ENCODE measurements at places on chromosomes 7 and 10.

DNA sequence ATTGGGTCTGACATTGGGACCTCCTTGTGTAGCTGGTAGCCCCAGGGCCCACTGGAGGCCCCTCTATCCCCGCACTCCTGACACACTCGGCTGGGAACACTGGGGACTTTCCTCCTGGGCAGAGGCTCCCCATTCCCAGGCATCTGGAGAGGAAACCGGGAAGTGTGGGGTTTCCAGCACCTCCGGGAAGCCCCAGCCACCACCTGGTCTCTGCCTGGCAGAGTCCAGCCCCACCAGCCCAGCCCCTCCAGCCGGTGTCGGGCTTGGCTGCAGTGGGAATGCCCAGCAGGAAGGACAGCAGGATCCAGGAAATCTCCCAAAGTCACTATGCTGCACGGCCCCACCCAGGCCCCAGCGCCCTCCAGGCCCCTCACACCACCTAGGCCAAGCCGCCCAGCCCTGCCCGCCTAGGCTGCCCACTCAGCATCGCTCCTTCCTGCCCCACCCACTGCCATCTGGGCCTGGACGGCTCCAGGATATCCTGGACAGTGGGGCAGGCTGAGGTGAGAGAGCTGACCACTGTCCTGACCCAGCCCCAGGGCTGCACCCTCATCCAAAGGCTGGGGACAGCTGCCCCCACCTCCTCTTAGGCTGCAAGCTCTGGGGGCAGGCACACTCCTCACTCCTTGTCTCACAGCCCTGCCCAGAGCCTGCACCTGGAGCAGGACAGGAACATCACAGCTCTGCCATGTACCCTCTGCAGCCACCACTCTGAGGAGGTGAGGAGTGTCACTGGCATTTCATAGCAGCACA lies 11.8 kb downstream of the RASGEF1A start:
- DNase-seq = no peak

DNA sequence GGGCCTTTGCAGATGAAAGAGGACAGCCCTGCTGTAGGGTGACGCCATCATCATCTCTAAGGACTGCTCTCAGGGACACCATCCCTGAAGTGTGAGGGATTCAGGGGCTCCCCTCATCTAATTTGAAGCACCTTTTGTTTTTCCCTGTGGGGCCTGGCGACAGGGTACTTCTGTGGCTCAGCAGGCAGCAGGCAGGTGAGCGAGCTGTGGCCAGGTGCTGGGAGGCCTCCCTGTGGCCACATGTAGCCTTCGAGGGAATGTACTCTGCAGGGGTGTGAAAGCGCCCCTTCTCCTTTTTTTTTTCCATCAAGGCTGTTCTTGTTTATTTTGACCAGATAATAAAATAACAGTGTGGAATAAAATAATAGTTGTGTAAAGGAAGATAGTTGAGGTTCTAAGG lies 118.2 kb upstream of the DPP6 start:
- DNase-seq = no peak

DNA sequence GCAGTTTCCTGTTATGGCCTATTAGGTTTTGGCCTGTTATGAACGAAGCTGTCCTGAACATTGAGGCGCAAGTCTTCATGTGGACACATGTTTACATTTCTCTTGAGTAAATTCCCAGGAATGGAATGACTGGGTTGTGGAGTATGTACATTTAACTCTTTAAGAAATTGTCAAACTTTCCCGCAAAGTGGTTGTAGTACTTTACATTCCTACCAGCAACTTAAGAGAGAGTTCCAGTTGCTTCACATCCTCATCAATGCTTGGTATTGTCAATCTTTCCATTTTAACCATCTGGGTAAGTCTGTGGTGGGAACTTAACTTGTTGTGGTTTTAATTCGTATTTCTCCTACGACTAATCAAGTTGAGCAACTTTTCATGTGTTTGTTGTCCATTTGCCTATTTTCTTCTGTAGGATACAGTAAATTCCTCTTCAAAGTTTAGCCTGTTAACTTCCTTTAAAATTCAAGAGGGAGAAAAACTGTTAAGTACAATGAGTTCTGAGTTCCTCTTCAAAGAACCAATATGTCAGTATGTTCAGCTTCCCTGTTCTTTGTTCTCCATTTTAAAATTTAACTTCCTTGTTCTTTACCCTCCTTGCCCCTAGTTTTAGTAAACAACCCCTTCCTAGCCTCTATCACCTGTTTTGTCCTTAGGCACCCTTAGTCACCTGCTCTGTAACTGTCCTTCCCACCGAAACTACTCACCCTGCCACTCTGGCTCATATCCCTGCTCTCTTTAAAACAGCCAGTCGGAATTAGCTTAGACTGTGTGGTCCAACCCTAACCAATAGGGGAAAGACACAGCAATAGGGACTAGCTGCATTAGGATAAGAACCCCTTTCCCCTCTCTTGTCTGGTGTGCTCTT lies 74.0 kb downstream of the FAM241B start:
- DNase-seq = no peak

- DNase-seq = no peak
These were observed 48.8 kb downstream of the DAGLB start for GRCh38 chr7:6398943-6399342.

- no peak for DNase-seq
These were observed 390.0 kb downstream of the EXOC4 start for GRCh38 chr7:133642907-133643306.

- no peak for DNase-seq
These were observed 535.8 kb downstream of the PTPRN2 start for GRCh38 chr7:158051776-158052175.

DNA sequence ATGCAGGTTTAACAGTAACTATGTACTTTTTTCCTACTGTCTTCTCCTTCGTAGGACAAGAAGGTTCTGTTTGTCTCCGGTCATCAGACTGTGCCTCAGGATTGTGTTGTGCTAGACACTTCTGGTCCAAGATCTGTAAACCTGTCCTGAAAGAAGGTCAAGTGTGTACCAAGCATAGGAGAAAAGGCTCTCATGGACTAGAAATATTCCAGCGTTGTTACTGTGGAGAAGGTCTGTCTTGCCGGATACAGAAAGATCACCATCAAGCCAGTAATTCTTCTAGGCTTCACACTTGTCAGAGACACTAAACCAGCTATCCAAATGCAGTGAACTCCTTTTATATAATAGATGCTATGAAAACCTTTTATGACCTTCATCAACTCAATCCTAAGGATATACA lies 2.4 kb downstream of the DKK1 start:
- DNase-seq = no peak

- no peak for DNase-seq
These were observed 64.9 kb downstream of the GPR37 start for GRCh38 chr7:124700655-124701054.

DNA sequence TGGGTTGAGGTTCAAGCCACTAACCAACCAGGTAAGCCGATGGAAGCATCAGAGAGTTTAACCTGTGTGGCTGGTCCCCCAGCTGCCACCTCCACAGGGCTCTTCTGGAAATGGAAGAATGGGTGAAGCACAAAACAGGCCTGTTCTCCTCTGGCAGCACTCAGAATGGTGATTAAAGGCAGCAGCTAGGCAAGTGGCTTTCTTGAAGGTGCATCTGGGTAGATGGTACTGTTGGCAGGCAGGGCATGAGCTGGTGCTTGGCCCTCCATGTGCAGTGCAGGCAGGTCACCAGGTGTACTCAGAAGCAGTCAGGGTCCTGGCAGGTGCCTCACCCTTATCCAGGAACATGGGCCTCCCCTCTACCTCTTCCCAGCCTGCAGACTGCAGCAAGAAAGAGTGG lies 11.5 kb downstream of the AKR1E2 start:
- no peak for DNase-seq

DNA sequence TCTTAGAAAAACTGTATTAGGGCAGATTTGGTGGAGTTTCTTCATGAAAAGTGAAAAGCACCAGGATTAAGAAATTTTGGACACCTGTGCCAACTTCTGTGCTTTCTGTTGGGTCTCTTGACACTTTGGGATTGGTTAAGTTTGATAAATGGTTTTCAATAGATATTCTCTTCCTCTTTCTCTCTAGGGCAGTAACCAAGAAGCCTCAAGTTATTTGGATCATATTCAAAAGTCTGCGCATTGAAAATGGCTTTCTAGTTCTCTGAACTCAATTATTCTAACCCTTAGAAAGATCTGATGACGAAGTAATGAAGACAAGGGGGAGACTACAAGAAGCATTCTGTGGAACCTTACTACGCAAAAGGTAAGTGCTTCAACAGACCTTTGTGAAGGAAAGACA lies 144.0 kb upstream of the CCDC6 start:
- DNase-seq = no peak

- DNase-seq = no peak
These were observed 832 bp downstream of the XRCC2 start for GRCh38 chr7:152674860-152675758.

DNA sequence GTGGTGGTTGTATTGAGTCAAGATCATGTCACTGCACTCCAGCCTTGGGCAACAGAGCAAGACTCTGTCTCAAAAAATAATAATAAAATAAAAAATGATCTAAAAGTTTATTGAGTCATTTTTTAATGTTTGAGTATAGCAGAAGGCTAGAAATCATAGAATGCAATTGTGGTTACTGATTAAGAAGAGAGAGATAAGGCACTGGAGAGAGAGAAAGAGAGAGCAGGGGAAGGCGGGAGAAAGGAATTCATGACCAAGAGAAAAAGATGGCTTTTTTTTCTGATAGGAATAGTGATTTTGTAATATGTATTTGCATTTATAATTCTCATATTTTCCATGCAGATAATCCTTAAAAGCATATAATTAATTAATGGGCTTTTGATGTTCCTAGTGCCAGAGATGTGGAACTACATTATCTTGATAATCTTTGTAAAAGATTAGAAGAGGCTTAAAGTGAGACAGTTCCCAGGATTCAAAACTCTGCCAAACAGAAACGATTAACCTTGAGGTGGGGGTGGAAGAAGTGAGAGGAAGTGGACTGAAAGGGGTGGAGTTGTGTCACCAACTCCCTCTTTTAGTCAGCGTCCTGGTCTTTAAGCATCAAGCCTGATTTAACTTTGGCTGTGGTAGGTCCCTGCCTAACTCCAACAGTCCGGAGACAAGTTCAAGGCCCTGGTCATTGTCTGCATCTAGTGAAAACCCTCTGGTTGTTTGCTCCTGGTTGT lies 76.2 kb downstream of the CHN2 start:
- DNase-seq = no peak

GRCh38 chr10:28266449-28267224 lies 36.2 kb downstream of the MPP7 start:
- no peak for DNase-seq
